HuH-7 (cell line): ENCODE measurements at places on chromosomes 1 and 21.
A peak's percentile ranks its signal among the peaks of the same experiment; 100 is the strongest.

DNA sequence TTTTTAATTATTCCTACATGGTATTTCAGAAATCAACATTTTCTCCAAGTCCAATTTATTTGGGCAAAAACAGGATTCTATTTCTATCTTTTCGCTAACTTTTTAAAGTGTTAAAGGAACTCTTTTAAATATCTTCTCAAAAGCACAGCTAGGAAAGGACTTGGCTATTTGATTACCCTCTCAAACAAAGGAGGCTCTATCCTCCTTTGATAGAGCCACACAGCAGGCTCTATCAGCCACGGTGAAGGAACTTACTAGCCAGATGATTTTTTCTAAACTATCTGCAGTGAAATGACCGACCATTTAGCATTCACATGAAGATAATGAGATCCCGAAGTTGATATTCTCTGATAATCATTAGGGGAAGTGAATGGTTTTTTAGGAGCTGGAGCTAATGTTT lies 9.1 kb downstream of the ANGPTL7 start:
- DNase-seq = no peak

- DNase-seq = no peak
Measured at GRCh38 chr1:61100578-61100977, 18.2 kb downstream of the NFIA start.

- no peak for DNase-seq
Measured at GRCh38 chr1:84615790-84616189, 41.5 kb upstream of the CTBS start.

DNA sequence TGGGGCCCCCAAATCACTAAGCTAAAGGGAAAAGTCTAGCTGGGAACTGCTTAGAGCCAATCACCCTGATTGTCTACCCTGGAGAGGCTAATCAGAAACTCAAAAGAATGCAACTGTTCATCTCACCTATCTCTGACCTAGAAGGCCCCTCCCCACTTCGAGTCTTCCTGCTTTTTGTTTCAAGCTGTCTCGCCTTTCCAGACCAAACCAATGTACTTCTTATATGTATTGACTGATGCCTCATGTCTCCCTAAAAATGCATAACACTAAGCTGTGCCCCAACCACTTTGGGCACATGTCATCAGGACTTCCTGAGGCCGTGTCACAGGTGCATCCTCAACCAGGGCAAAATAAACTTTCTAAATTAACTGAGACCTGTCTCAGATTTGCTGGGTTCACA lies 209.5 kb downstream of the APP start:
- DNase-seq = no peak

GRCh38 chr1:78153092-78153736 lies 107.4 kb downstream of the GIPC2 start:
- DNase-seq = no peak

- no peak for DNase-seq
Measured at GRCh38 chr1:112465122-112465521, 43.6 kb upstream of the WNT2B start.

GRCh38 chr1:49435291-49435690 lies 588.5 kb downstream of the AGBL4 start:
- DNase-seq = no peak

DNA sequence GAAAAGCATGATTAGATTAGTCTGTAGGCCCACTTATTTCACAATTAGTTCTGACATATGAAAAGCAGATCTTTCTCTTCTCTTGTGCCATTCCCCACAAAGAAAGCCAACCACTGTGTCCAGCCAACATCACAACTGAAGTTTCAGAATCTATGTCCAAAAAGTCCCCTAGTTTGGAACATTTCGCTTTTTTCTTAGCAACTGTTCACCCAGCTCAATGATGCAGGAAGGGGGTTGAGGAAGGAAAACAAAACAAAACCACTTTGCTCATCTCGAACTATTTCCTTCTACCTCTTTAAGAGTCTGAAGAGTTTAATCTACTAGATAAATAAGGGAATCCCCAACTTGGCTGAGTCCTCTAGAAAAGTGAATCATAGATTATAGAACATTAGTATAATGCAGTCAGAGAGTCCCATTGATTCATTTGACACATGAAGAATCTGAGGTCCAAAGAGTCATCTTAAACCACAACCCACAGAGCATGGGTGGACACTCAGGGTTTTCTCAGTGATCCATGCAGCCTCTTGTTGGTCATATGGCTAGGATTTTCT lies 159.3 kb upstream of the SGIP1 start:
- no peak for DNase-seq

DNA sequence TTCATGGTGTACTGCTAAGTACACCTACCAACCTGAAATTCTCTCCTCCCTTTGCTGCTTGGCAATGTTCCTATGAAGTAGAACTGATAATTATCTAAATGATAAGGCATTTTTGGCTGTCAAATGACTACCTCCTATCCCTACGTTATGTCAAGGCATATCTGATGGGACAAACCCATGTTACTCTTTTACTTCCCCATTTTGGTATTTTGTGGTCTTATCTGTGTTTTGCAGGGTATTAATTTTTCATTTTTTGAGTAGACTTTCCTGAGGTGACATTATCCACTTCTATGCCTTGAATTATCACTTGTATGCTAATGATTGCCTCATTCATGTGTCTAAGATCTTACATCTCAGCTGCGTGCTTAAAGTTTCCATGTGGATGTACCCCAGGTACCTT lies 499.6 kb upstream of the B3GALT2 start:
- no peak for DNase-seq

GRCh38 chr1:114033216-114033706 lies 54.0 kb downstream of the OLFML3 start:
- DNase-seq = peak; percentile 58

- DNase-seq = no peak
Measured at GRCh38 chr1:30809514-30810263, 52.1 kb upstream of the LAPTM5 start.

DNA sequence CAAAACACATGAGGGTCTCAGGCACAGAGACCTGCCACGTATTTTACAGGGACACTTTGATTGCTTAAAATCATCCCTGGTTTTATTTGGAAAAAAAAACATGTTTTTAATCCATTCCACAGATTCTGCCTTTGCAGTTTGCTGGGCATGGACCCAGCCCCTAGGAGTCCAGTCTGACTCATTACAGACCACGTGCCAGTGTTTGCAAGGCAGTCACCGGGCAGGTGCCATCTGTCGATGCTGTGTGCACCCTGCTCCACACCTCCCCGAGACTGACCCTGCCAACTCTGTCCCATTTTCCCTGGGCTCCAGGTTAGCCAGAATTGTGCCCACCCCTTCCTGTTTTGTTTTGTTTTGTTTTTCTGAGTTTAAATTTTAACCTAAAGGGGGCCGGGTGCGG lies 148.4 kb upstream of the TMEM51 start:
- no peak for DNase-seq

DNA sequence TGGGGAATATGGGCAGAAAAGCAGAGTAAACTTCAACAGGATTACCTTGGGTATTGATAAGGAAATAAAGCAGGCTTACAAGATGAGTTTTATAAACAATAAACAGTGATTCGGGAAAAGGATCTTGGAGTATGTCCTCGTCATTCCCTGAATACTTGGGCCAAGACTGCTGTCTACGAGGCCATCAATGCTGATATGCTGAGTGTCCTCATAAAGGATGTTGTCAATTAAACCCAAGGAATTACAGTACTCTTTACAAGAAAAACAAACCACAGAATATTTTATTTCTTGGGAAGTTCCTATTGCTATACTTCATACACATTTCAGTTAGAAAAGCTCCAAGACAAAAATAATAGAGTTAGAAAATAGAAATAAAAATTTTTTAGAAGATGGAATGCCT lies 34.9 kb downstream of the ATP1B1 start:
- no peak for DNase-seq

- DNase-seq = no peak
Measured at GRCh38 chr1:172530000-172530399, 3.0 kb upstream of the SUCO start.

- no peak for DNase-seq
Measured at GRCh38 chr1:46749921-46750404, 31.0 kb upstream of the EFCAB14 start.

- DNase-seq = no peak
Measured at GRCh38 chr1:154603317-154603716, 4.7 kb downstream of the ADAR start.

- DNase-seq = no peak
Measured at GRCh38 chr1:7235871-7236517, 450.7 kb downstream of the CAMTA1 start.

- no peak for DNase-seq
Measured at GRCh38 chr21:39014747-39015146, 168.5 kb downstream of the PSMG1 start.

DNA sequence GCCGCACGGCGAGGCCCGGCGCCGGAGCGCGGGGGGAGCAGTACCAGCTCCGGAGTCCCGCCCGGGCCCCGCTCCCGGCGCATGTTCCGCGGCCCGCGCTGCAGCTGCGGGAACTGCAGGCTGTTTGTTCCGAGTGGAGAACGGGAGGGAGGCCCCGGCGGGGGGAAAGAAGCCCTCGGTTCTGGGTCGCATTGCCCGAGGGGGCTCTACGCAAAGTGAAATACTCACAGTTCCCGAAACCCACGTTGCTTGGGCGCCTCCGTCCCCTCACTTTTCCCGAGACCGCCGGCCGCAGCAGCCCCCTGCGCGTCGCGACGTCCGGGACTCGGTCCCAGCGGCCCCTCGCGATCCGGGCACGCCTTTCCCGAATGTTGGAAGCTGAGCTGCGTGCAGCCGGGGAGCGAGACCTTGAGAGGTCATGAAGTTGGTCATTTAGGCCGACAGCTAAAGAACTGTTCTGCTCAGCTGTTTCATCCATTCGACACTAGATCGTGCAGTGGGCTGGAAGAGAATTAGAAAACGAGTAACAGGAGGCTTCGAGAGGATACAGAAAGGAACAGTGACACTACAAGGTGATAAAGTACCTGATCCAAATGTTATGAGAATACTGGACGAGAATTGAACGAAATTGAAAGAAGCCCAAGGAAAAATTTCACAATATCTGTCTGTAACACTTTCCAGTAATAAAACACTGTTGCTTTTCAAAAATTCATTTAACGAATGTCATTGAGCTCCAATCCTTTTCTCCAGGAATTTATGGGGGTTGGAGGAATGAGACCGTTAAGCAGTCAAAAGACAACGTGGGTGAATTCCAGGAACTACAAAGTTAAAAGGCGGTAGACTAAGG lies 657 bp upstream of the LIN9 start:
- DNase-seq = peak; percentile 76

GRCh38 chr1:94009304-94009703 lies 100.1 kb upstream of the GCLM start:
- no peak for DNase-seq

GRCh38 chr1:186577633-186578032 lies 102.6 kb downstream of the PTGS2 start:
- DNase-seq = no peak

- no peak for DNase-seq
Measured at GRCh38 chr1:67324068-67324467, 16.4 kb downstream of the IL12RB2 start.

DNA sequence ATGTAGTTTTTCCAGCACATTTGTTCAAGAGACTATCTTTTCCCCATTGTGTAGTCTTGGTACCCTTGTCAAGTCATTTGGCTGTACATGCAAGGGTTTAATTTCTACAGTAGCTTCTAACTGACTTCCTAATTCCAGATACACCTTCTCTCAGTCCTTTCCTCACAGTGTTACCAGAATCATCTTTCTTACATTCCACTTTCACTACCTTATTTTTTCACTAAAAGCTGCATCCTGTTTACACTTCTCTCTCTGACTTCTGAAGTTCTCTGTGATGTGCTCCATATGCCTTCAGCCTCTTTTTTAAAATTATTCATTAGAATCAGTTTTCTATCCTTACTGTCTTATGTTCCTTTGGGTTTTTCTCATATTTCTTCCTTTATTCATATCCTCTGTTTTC lies 57.1 kb upstream of the RWDD3 start:
- no peak for DNase-seq

GRCh38 chr1:177310326-177310725 lies 139.6 kb downstream of the BRINP2 start:
- DNase-seq = no peak

DNA sequence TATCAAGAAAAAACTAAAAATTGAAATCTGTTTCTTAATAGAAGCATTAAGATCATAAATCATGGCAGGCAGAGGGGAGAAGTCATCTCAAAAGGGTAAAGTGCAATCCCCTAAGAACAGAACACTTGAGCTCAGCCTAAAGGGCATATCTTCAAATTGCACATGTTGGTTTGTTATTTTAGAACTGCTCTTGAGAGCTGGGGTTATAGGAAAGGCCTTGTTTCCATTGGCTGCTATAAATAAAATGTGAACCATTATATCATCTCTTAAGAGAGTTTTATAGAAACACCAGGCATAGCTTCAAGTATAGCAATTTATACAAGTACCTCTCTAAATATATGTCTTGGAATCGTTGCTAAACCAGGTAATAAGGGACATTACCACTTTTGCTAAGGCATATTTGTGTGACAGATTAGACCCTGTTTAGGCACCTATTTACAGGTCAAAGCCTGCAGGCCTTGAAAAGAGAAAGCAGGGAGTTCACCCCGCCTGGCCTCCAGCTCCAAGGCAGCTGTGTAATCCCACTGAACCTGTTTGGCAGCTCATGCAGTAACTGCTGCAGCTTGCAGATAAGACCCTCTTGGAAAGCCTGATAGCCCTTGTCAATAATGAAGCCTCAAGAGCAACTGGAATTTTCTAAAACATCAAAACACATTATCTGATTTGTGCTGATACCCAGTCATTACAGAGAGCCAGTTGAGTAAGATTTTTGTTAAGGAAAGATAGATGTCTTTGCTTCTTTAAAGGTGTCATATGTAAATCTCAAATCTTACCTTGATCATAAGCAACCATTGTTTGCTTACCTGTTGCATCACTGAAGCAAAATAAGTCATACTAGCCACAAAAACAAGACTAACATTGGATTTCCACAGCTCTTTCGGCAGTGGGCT lies 24.2 kb upstream of the SYDE2 start:
- no peak for DNase-seq

GRCh38 chr1:116465845-116466685 lies 93.0 kb downstream of the ATP1A1 start:
- DNase-seq = peak; percentile 50

DNA sequence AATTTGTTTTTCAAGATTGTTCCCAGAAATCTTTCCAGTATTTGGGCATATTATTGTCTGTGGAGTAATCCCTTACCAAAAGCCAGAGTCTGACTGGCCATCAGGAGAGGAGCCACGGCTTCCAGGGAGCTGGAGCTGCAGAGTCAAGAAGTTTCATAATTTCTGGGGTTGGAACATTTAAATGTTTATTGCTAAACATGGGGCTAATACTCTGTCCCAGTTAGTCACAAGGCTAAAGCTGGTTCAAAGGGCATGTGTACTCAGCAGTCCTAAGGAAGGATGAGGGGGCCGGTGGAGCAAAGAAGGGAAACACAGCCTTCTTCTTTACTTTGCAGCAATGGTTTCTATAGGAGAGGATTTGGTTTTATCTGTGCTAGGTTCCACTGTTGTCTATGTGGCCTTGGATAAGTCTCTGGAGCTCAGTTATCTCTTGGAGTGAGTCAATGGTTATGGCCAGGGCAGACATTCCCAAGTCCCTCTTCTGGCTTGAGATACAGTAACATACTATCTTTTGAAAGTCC lies 9.5 kb downstream of the DENND2D start:
- DNase-seq = no peak
